Astrocyte of the spinal cord (primary cell): ENCODE measurements at places on chromosomes 7 and 10.

DNA sequence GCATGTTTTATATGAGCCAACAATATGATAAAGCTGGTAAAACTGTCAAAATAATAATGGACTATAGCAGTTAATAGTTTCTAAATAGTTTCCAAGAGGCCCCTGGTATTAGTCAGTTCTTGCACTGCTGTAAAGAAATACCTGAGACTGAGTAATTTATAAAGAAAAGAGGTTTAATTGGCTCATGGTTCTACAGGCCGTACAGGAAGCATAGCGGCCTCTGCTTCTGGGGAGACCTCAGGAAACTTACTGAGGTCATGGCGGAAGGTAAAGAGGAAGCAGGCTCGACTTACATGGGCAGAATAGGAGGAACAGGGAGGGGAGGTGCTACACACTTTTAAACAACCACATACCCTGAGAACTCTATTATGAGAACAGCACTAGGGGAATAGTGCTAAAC, 104.6 kb downstream of the PPP1R9A start:
- DNase-seq: no peak

- DNase-seq: no peak
Measured at GRCh38 chr7:49631071-49631815, 142.2 kb upstream of the VWC2 start.

GRCh38 chr7:81725003-81725811, 44.6 kb downstream of the HGF start:
- DNase-seq: peak; percentile 24

- DNase-seq: no peak
Measured at GRCh38 chr10:84348447-84348846, 20.1 kb downstream of the CCSER2 start.

GRCh38 chr7:80087051-80087770, 47.4 kb upstream of the GNAI1 start:
- peak; percentile 82 for DNase-seq

- no peak for DNase-seq
Measured at GRCh38 chr10:102620591-102621442, 23.5 kb upstream of the TRIM8 start.

DNA sequence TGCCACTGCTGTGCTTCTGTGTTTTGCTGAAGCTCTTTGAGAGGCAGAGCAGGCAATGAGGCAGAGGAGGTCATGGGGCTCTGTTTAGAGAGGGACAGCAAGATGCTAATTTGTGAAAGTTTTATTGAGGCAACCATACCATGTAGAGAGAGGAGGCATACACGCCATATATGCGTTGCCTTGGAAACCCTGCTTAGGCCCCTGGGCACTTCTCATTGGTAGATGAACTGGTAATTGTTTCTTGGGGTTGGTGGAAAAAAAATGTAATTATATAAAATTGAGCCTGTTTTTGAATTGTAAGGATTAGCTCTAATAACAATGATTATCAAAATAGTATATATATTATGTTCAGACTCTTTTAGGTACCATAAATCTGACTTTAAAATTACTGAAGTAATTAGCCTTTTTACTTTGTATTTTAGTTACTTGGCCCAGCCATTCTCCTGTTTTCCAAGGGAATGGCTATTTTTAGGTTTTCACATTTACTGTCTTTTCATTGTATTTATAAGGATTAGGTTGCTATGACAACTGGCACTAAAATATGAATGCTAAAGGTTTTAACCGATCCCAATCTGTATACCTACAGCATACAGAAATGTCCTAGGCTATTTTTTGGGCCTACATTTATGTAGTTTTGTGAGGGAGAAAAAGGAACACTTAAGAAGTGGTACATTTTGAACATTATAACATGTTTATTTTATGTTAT, 52.4 kb downstream of the BZW2 start:
- DNase-seq: no peak

GRCh38 chr7:100825751-100826513, 1.4 kb downstream of the EPHB4 start:
- DNase-seq: peak; percentile 50

DNA sequence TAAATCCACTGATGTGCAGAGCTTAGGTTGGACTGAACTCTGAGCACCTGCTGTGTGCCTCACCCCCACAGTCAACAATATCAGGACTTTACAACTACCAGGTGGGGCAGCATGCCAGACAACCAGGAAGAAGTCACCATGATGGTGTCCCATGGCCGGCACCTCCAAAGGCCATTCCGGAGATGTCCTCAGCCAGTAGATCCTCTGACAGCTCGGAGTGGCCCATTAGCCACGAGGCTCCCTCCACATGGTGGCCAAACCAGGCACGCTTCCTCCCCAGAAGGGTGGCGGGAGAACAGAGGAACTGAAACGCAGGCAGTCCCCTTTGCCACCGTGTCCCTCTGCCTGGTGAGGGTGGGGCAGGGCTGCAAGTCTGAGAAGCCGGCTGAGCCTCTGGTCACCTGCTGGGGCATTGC, 390.0 kb downstream of the TNS3 start:
- no peak for DNase-seq

DNA sequence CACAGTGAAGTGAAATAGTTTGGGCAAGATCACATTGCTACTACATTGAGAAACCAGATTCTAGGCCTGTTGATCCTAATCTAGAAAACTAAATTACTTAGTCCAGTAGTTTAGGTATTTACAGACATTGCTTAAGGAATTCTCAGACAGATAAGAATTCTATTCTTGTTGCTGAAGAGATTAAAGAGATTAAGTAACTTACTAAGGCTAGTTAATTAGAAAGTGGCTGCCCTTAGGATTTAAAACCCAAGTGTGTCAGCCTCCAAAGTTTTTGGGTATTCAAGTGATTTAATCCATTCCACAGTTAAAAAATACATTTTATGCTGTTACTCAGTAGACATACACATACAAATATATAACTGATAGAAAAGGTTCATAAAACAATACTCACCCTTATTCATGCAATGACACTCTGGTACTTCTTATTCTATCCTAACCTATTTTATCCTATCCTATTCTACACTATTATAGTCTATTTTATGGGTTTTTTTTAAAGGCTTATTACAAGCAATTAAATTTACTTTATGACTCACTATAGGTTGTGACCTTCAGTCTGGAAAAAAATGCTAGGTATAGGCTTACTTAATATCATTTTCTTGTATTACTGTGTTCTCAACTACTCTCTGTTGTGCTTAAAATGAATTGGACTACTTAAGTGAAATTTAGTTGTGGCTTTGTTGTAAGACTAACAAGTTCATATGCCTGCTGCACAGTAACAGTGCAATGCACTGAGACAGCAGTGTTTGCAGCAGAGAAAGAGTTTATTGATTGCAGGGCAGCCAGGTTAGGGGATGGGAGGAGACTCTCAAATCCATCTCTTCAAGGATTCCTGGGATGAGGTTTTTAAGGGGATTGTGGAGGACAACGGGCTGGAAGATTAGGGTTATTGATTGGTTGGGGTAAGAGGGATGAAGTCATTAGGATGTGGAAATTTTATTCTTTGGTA, 10.7 kb downstream of the SPAM1 start:
- no peak for DNase-seq

- DNase-seq: peak; percentile 56
Measured at GRCh38 chr7:39691821-39692220, 68.4 kb downstream of the RALA start.

GRCh38 chr10:132900211-132900756, 42.1 kb downstream of the CFAP46 start:
- no peak for DNase-seq

DNA sequence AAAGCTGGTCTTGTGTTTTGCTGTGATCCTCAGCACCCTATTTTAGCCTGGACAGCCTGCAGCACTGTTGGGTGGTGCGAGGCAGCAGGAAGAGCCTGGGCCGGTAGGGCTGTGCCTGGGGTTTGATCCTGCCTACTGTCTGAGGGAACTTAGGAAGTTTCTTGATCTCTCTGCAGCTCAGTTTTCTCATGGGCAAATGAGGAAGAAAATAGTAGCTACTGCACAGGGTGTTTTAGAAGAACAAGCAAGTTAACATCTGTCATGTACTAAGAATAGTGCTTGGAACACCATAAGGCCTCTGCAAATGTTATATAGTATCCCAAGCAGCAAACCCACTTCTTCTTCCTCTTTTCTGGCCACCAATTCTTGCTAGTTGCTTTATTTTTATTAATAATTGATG, 12.0 kb upstream of the AGR2 start:
- DNase-seq: no peak

DNA sequence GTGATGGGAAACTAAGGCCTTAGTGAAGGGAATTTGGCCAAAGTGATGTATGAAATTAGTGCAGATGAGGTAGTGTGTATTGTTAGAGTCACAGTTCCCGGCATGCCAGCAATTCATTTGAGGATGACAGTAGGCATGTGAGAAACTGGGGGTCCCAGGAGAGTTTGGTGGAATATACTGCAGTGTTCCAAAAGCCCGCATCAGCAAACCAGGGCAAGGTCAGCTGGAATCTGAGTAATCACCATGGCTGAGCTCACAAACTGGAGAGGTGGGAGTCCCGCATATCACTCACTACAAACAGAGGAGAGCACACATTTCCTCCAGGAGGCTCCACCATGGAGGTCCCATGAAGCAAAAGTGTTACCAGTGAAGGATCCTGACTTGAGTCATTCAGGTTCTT, 740.7 kb downstream of the TNS3 start:
- DNase-seq: no peak

- DNase-seq: no peak
Measured at GRCh38 chr10:37754538-37755323, 102.7 kb downstream of the ZNF248 start.

DNA sequence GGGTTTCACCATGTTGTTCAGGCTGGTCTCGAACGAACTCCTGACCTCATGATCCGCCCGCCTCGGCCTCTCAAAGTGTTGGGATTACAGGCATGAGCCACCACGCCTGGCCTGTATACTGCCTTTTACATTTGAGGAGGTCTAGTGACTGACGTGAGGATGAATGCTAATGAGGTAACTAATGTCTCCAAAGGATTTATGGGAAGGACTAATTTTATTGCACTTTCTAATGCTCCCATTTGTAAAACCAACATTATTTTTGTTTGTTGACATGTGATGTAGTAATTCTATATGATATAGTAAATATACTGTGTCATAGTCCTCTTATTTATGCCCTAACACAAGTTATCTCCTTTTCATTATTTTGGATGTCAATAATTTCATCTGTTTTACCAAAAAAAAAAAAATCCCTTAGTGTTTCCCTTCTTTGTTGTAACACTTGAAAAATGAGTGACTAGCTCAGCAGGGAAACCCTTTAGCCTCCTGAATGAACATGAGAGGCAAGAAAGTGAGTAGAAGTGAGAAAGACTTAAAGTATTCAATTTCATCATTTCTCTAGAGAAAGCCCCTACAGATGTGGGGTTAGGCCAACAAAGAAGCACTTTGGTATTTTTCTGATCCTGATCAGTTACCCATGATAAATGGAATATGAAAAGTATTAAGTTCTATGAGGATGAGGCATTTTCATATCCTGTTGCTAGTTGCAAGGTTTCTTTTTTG, 596.9 kb upstream of the PCDH15 start:
- no peak for DNase-seq

DNA sequence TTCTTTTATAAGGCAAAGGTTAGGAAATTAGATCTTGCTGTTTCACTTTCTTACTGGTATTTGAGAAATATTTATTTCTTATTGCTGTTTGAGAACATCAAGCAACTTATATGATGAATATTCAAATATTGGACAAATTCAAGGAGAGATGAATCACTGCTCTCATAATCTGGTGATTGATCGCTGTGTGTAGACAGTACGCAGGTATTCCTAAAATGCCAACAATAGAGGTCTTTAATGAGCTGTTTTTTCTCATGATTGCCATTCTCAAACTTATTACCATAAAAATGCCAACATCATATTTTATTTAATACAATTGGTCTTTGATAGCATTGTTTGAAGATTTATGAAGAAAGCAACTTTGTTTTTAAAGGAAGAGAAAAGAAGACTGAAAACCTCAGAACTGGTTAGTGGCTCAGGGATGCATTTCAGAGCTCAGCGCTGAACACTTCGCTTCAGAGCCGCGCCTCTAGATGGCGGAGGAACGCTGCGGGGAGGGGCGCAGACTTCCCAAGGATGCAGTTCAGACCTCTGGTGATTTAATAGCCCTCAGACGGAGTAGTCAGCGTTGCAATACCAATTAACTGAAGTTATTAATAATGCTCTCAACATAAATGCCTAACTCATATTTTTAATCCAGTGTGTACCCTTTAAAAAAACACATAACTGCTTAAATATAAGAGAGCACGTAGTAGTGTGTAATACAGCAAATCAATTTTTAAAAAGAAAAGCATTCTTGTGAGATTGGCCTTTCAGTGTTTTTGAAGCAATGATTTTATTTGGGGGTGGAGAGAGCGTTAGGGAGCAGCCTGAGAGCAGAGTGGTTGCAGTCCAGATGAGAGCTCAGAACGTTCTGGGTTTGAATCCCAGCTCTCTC, 38.5 kb upstream of the STEAP4 start:
- peak; percentile 33 for DNase-seq

DNA sequence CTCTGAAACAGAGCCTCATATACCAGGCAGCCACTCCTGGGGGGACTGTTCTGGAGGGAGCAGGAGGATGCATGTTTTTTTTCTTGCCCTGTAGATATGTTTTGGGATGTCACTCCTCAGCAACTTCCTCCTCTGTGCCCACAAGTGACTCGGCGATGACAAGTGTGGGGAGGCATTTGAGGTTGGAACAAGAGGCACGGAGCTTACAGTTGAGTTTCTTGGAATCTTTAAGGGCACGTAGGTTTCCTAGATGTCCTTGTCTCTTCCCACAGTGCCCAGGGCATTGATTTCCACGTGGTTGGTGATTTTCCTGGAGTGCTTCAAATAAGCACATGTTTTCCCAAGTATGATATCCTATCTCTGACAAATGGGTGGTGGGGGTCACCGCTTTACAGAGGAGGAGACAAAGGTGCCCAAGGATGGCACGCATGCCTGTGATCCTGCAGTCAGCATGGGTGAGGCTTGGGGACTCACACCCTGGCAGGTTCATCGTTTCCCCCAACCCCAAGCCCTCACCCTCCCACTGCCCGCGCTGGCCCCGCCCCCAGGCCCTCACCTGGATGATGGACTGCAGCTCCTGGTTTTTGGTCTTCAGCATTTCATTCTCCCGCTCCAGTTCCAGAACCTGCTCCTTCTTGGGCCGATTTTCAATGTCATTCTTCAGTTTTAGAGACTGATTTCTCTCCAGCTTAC, 95.2 kb upstream of the GNA12 start:
- DNase-seq: no peak

GRCh38 chr10:31728698-31729224, 199.9 kb downstream of the ARHGAP12 start:
- DNase-seq: no peak

GRCh38 chr10:32981760-32982159, 23.7 kb upstream of the ITGB1 start:
- peak; percentile 58 for DNase-seq
